ENCODE measurements at places on chromosomes 7 and 10.

- no peak for DNase-seq
These were observed 42.9 kb downstream of the WAC start for GRCh38 chr10:28575852-28576251.

DNA sequence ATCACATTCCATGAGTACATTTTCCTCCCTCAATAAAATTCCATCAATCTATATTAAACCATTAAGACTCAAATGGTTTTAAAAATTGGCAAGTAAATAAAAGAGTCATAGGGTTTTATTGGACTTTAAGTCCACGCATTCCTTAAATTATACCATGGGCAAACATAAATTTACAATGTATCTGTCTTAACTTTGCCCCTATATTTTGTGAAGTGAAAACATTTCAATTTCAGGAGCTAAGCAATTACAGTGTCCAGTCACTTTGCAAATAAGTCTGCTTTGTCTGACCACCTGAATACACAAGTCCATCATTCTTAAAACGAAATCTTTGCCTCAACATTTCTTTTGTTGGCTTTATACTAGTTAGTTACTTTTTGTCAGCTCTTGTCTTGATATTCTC, 197.5 kb upstream of the SEMA3D start:
- no peak for DNase-seq

DNA sequence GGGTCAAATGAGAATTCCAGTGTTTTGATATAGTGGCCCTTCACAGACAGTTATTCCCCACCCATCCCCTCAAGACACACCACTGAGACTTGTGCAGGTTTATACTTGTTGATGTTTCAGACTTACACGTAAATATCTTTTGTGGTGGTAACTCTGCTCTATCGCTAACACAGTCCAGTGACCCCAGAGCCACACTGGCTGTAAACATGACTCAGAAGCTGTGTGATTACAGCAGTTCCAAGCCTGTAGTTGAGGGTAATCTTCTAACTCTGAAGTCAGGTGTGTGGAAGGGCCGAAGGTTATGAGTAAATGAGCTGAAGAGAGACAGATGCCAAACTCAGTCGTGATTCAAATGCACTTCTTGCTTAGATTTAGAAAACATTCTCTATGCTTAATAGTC, 19.4 kb downstream of the NOBOX start:
- DNase-seq: no peak

GRCh38 chr7:17773289-17773626, 167.0 kb downstream of the SNX13 start:
- no peak for DNase-seq

- no peak for DNase-seq
These were observed 5.4 kb downstream of the PRF1 start for GRCh38 chr10:70596860-70597809.
